ENCODE measurements at places on chromosomes 6 and 20.

DNA sequence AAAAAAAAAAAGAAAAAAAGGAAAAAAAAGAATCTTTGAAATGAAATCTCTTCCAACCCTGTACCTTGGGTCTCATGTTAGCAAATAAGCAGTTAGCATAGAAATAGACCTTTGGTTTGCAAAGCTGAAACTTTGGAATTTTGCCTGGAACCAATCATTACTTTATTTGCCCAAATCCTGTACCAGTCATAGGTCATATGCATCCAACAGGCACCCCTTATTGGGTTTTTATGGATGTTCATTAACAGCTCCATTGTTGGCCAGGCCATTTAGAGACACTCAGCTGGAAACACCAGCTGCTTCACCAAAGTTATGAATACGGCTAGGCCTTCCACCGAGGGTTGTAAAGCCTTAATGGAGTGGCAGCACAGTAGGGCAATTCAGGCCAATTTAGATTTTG lies 53.0 kb downstream of the ALDH8A1 start:
- no peaks in the 10 kb centered on the region for H3K4me1 ChIP-seq
- no peak overlapping the region for H3K4me3 ChIP-seq
- no peaks in the 10 kb centered on the region for H3K36me3 ChIP-seq

DNA sequence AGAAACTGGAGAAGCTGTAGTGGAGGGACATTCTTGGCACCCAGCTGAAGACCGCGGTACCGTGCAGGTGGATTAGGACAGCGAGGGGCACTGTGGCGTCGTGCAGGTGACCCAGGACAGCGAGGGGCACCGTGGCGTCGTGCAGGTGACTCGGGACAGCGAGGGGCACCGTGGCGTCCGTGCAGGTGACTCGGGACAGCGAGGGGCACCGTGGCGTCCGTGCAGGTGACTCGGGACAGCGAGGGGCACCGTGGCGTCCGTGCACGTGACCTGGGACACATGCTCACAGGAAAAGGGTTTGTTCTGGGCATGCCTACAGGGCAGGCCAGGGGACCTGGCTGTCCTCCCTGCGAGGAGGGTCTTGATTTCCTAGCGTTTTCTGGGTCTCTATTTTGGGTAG lies 29.2 kb upstream of the SMOC2 start:
- DNase-seq: no peak
- no peaks in the 10 kb centered on the region for H3K4me1 ChIP-seq
- no peak overlapping the region for H3K4me3 ChIP-seq
- no peaks in the 10 kb centered on the region for H3K36me3 ChIP-seq
- H3K27ac ChIP-seq: no peak overlapping the region

GRCh38 chr6:121711472-121711871 lies 276.0 kb downstream of the GJA1 start:
- H3K36me3 ChIP-seq: no peaks in the 10 kb centered on the region
- no peaks in the 10 kb centered on the region for H3K4me1 ChIP-seq
- no peaks in the 10 kb centered on the region for H3K27me3 ChIP-seq
- no peak overlapping the region for H3K27ac ChIP-seq
- DNase-seq: no peak

DNA sequence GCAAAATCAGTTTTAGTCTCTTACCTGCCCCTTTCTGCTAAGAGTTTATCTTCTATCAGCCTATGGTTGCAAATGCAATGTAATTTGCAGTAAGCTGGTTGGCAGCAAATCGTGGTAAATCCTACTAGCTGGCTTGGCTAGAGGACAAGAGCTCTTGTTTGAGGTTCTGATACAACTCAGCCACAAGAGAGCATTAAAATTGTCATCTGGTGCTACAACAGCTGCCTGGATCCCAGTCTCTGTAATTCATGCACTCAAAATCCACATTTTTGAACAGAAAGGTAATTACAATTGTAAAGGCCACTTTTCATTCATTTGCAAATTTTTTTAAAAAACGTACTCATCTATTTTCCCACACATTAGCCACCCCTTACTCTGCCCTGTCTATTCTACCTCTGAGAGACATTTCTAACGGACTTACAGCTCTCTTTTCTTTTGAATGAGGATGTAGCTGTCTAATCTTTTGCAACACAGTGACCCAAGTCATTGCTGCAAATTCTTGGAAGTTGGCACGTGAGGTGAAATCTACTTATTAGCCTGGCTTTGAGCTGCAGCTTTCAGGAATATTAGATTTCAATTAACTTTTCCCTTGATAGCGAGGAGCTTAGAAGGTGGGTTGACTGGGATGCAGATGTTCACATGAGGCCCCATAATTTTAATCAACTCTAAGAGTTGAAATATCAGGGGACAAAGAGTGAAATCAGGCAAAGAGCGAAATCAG lies 54.0 kb upstream of the FAM184A start:
- DNase-seq: no peak
- H3K36me3 ChIP-seq: no peaks in the 10 kb centered on the region

- H3K27me3 ChIP-seq: no peaks in the 10 kb centered on the region
- H3K4me3 ChIP-seq: no peak overlapping the region
- DNase-seq: no peak
- no peak overlapping the region for H3K27ac ChIP-seq
Observed at GRCh38 chr6:150905769-150906168, 40.3 kb downstream of the MTHFD1L start.

DNA sequence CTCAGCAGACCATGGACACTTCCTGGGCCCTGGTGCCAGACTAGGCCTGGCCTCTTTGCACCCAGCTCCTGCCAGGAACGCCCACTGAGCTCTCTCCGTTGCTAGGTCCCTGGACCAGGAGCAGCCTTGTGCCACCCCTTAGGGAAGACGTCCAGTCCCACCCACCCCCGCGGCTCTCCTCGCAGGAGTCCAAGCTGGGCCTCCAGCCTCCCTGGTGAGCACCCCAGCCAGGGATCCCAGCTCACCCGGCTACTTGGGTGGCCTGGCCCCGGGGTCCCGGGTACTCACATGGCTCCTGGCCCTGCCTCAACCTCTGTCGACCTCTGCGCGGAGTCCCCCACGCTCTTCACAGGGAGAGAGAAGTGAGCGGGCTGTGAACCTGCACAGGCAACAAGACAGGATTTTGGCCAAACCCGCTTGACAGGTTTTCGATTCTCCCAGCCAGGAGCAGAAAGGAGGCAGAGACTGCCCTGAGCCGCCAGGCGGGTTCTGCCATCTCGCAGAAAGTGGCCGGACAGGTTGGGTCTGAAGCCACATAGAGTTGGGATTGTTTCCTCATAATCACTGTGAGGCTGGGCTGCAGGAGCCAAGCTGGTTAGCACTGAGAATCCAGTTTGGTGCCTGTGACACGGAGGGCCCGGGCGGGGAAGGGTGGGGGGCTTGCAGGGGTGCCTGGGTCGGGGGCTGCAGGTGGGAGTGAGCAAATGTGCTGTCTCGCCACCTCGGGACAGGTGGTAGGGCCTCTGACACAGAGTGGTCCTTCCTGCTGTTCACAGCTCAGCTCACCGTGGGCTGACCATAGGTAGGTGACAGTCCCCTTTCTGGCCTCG lies at the start of gene RBBP8NL:
TSS of gene RBBP8NL (minus strand) at position 368 of the 830 bp plus-strand sequence. CDS start 7,892 bp downstream, outside the sequence.
- H3K27me3 ChIP-seq: peaks cover 78% of the 10 kb centered on the region
- no peak within 1 kb of the TSS for H3K27ac ChIP-seq
- no peak within 1 kb of the TSS for H3K4me3 ChIP-seq
- no peaks in the 10 kb centered on the region for H3K4me1 ChIP-seq
- no peak for DNase-seq
